ENCODE measurements at places on chromosomes 6 and 20.

DNA sequence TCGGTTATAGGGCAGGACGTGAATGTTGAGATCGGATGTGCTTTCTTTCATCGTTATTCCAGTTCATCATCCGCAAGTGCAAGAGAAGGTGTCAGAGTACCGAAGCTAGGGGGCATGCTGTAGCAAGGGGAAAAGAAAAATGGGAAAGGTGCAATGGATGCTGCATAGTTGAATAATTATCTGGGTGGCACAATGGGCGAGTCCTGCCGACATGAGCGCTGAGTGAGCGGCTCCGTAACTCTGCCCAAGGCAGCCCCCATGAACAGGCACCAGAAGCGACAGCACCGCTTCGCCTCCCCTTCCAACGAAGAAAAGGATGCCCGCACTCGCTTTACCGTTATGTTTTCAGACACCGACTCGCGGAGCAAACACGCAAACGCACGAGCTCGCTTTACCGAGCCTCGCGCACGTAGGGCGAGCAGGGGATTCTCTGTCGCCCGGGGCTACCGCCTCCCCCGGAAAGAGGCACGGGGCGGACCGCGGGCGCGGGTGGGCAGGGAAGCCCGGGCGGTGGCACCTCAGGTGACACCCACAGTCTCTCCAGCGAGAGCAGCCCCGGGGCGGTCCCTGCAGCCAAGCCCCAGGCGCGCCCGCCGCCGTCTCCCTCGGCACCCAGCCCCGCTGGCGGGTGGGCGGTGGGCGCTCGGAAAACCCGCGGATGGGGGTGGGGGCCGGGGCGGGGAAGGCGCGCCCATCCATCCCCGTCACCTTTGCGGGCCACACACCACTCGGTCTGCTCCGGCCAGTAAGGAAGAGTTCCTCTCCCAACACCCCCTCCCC, 654 bp downstream of the WASF1 start:
- DNase-seq, result peak; percentile 68

- DNase-seq, result no peak
Observed at GRCh38 chr6:140586426-140587061, 1212.1 kb upstream of the CITED2 start.

DNA sequence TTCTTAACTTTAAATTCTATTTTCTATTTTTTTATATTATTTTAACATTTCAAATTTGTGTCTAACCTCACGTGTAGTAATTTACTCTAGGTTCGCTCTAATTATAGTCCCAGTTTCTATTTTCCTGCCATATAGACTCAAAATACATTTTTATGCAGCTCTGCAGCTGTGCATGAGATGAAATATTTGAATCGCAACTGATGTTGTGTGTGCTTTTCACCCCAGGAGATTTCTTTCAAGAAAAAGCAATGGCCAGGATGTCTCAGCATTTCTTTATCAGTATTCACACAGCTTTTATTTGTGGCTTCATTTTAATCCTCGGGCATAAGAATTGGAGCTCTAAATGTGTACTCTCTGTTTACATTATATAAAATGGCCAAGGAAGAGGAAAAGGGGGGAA, 157.6 kb downstream of the HDGFL1 start:
- no peak for DNase-seq

GRCh38 chr6:152680151-152680550, 17.5 kb upstream of the MYCT1 start:
- DNase-seq, result no peak

- no peak for DNase-seq
Observed at GRCh38 chr6:137931849-137932465, 64.9 kb downstream of the TNFAIP3 start.

GRCh38 chr20:2460752-2461424, 9.7 kb downstream of the SNRPB start:
- DNase-seq, result no peak

- DNase-seq, result no peak
Observed at GRCh38 chr6:3282476-3283236, 23.9 kb downstream of the PSMG4 start.

DNA sequence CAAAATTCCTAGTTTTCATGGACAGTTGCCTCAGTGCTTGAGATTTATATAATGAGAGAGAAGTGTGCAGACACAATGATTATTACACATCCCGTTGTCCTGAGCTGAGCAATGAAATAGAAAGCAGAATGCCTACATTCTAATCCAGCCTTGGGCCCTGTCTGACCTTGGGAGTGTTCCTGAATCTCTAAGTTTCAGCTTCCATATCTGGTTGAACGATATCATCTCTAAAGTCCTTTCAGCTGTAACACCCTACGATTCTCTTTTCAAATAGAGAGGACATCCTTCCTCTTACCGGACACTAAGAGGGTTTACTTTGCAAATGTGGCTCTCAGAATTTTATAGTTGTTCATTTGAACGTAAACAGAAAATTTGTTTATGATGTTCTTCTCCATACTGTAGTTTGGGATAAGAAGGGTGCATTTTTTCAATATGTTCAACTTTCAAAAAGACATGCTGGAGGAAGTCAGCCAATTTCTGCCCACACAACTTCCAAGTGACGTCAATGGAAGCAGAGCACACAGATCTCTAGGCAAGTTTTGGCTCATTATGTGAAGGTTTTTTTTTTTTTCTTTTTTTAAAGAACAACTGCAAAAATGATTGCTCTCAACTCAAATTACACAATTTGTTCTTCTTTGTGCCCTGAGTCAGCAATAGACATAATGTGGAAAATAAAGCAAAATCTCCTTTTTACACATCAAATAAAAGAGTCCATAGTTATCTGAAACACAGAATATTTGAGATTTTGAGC, 50.4 kb downstream of the PDE7B start:
- DNase-seq, result no peak

- DNase-seq, result no peak
Observed at GRCh38 chr20:58155148-58155925, 73.1 kb downstream of the ANKRD60 start.

- no peak for DNase-seq
Observed at GRCh38 chr6:118223316-118223715, 316.3 kb downstream of the SLC35F1 start.

GRCh38 chr6:127547904-127548649, 28.9 kb upstream of the C6orf58 start:
- DNase-seq, result peak; percentile 47

GRCh38 chr6:150576651-150577226, 22.9 kb upstream of the PLEKHG1 start:
- DNase-seq, result no peak

GRCh38 chr6:70298068-70298467, 4.8 kb downstream of the COL9A1 start:
- DNase-seq, result no peak

DNA sequence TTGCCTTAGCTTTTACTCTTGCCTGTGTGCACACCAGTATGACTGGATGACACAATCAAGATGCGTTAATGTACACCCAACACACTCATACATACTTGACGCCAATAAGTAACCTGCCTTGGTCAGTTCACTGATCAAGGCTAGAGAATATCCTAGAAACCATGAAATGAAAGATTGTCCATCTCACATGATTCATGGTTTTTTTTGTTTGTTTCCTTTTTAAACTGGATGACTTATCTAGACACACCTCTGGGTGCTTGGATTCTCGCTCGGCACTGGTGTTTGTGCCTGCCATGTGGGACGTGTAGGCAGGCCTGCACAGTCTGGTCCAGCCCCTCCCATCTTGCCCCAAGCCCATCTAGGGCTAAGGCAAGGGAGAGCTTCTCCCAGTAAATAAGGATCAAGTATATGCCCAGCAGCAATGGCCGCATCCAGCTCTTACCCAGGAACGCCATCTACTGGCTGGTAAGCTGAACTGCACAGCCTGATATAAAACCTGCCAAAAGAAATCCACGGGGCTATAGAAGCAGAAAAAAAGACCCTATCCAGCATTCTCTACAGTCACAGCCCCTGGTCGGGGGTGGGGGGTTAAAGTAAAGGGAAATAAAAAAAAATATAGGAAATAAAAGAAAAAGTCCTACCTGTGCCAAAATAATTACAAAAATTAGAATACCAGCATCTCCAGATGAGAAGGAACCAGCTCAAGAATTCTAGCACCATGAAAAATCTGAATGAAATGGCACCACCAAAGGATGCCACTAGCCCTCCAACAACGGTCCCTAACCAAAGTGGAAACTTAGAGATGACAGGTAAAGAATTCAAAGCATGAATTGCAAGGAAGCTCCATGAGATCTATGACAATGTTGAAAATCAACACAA, 73.3 kb downstream of the OTOR start:
- peak; percentile 63 for DNase-seq

- no peak for DNase-seq
Observed at GRCh38 chr6:88920774-88921733, 42.4 kb downstream of the RNGTT start.

GRCh38 chr6:26544473-26544872, 6.3 kb downstream of the HMGN4 start:
- DNase-seq, result no peak

- no peak for DNase-seq
Observed at GRCh38 chr20:48105526-48105925, 320.2 kb upstream of the SULF2 start.

- no peak for DNase-seq
Observed at GRCh38 chr20:33411242-33411641, 9.9 kb upstream of the CDK5RAP1 start.

DNA sequence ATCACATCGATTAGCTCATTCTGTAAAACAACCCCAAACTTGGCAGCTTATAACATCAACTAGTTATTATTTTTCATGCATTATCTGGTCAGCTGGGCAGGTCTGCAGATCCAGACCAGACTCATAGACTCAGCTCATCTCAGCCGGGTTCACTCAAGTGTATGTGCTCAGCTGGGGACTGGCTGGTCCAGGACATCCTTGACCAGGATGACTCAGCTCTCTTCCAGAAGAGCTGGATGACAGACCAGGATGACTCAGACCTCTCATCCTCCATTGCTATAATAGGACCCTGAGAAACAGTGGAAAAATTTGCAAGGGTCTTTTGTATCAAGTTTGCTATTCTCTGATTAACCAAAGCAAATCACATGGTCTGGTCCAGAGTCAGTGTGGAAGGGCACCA, 312.5 kb upstream of the PLCB4 start:
- peak; percentile 58 for DNase-seq

GRCh38 chr20:47013606-47014005, 119.0 kb downstream of the EYA2 start:
- no peak for DNase-seq

GRCh38 chr6:170294298-170294730, 3.4 kb upstream of the DLL1 start:
- no peak for DNase-seq

DNA sequence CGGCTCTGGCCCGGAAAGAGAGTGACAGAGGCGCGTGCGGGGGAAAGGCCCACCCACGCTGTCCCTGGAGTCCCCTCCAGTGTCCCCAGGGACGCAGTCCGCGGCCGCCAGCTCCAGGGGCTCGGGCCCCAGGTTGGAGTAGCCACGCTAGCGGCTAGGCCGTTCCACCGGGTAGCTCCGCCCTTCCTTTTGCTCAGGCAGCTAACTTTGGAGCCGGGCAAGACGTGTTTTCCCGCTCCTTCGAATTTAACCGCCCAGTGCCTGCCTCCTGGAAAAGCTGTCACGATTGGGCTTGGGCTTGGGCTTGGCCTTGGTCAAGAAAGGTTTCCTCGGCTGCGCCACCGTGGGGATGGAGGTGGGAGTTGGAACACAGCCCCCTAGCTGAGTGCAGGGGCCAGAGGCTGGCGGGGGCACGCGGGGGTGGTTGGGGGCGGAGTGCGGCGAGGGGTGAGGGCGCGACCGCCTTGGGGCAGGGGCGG, 4.7 kb downstream of the LINC00237 start:
- DNase-seq, result no peak

DNA sequence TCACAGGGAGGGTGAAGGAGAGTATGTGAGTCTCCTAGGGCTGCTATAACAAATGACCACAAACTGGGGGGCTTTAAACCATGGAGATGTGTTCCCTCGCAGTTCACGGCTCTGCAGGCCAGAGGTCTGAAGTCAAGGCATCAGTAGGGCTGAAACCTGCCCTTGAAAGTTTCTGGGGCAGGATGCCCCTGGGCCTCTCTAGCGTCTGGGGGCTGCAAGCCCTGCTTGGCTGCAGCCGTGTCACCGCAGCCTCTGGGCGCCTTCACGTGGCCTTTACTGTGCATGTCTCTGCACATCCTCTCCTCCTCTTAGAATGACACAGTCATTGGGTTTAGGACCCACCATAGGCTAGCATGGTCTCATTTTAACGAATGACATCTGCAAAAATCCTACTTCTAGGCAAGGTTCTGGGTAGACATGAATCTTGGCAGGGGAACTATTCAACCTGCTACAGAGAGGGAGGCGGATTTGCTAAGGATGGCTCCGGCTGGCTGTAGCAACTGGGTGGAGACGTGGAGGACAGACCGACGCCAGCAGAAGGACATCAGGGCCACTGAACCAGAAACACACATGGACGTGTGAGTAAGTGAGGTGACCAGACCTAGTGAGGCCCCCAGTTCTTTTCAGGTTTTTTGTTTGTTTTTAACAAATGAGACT, 58.6 kb downstream of the PHACTR3 start:
- no peak for DNase-seq

- DNase-seq, result no peak
Observed at GRCh38 chr6:49528571-49528970, 21.9 kb upstream of the C6orf141 start.

DNA sequence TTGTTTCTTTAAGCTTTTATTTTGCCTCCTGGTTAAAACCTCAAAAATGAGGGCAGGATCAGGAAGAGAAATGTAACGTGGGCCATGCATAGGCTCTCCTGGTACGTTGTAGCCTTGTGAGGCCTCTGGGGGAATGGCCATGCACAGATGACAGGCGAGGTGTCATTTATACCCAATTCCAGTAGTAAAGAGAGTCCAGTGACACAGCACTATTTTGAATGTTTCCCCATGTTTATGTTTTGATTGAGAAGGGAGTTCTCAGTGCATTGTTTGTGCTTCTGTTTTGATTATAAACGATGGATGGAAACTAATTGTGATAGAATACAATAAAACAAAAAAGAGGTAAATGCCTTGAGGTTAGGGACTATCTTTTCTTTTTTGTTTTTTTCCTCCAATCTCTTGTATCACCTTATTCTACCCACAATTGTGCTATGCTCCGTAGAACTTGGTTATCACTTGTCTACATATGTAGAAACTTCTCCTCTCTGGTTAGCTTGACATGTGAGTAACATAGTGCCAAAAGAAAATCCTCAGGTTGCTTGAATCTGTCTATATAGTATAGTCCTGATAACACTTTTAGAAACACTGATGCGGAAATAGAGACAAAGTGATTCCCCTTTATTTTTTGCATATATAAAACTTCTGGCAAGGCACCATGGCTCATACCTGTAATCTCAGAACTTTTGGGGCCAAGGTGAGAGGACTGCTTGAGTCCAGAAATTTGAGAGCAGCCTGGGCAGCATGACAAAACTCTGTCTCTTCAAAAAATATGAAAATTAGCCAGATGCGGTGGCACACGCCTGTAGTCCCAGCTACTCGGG, 6.9 kb upstream of the SMIM28 start:
- DNase-seq, result no peak

GRCh38 chr20:3158968-3159431, 665 bp downstream of the FASTKD5 start:
- peak; percentile 74 for DNase-seq
